ENCODE measurements at places on chromosomes 3 and 15.

DNA sequence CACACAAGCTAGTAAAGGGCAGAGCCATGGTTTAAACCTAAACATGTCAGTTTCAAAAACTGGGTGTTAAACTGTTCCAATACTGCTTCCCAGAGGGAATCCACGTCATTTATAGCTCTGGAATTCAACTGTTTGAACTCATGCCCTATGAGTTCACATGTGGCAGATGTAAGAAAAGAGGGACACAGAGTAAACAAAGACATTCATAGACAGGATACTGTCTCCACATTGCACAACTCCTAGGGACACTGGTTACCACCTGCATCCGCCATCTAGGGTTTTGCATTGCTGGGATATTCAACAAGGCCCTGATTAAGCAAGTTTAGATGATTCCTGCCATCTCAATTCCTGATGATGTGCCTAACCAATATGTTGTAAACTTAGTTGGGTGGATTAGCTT lies 134.1 kb upstream of the COL8A1 start:
- no peak for DNase-seq

- no peak for DNase-seq
Measured at GRCh38 chr3:167057581-167057980, 322.5 kb downstream of the ZBBX start.

GRCh38 chr3:71067977-71068654 lies 515.4 kb downstream of the FOXP1 start:
- DNase-seq = no peak

DNA sequence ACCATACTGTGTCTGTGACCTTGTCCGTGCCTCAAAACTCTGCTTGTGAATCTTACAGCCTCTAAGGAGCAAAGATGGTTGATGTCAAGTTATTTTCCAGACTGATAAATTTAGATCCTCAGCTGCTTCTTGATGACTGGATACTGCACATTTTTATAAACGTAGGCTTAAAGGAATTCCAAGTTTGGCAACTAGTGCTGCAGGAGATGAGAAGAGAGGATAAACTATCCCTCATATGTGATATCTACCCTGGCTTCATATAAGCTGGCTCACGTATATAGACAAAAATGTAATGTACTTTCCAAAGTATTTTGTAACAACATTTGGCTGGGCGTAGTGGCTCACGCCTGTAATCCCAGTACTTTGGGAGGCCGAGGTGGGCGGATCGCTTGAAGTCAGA lies 89.6 kb downstream of the GMPS start:
- no peak for DNase-seq

GRCh38 chr3:101204246-101204645 lies 116.1 kb downstream of the IMPG2 start:
- DNase-seq = no peak

- no peak for DNase-seq
Measured at GRCh38 chr15:26382444-26383072, 390.3 kb downstream of the GABRB3 start.

- peak; percentile 42 for DNase-seq
Measured at GRCh38 chr3:192802957-192803899, 75.9 kb upstream of the FGF12 start.

GRCh38 chr15:60912984-60913697 lies 316.0 kb downstream of the RORA start:
- no peak for DNase-seq

DNA sequence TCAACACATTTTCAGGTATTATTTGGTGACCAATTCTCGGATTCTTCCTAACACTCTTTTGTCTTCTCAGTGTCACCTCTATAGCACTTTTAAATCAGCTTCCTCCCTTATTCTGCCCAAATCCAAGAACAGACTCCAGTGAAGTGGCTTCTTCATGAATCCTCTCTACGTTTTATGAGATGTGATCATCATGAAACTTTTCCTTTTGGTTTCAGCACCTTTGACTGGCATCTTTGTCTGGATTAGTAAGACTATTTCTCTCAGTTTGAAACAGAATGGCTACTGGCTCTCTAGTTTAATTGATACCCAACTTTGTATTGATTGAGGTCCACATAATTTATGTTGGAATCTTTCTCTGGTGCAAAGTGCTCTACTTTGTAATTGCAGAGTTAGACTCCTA lies 45.6 kb downstream of the CMC1 start:
- DNase-seq = no peak

DNA sequence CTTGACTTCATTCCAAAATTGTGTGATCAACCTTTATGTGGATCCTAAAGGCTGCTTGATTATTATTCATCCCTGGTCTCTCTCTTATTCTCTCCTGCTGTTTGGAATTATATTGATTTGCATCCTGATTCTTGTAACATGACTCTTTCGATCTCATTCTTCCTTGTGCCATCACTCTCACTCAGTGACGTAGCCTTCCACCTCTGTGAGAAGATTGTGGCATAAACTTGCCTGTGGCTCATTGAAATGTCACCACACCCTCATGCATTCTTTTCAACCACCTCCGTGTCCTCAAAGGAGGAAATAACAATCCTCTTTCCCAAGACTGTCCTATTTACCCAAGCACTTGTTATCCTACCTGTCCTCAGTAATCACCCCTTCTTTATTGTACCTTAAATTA lies 41.3 kb upstream of the GCNT3 start:
- no peak for DNase-seq

DNA sequence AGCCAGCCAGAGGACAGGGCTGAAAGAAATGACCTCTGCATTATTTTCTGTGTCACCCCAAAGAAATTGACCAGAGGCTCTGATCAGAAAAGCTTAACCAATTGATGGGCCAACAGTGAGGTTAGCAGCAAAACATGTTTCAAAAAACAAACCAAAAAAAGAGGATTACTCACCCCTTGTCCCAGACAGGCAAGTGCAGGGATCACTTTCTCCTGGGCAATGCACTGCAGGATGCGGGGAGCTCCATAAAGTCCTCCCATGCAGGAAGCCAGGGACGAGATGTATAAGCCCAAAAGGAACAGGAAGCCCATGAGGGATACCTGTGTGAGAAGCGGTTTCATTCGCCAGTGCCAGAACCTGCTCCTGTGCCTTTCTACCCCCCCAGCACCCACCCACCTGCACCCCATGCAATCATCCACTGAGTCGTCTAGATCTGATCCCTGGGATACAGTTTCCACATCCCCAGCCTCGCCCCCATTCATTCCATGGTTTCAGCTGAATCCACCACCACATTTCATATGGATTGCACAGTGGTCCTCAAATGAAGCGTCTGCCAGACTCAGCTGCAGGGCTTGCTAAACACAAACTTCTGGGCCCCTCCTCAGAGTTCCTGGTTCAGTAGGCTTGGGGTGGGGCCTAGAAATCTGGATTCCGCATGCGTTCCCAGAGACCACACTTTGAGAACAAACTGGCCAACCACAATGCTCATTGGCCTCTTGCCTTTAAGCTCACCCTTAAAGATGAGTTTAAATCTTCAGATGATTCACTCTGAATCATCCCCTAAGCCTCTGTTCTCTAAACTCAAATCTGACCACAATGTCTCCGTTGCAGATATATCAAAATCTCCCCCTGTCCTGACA lies 54.4 kb upstream of the HEG1 start:
- no peak for DNase-seq

- no peak for DNase-seq
Measured at GRCh38 chr15:78340231-78341056, at the start of gene CRABP1. CRABP1 (plus strand) TSS chr15:78340353; CDS start chr15:78340429, 76 bp downstream.

DNA sequence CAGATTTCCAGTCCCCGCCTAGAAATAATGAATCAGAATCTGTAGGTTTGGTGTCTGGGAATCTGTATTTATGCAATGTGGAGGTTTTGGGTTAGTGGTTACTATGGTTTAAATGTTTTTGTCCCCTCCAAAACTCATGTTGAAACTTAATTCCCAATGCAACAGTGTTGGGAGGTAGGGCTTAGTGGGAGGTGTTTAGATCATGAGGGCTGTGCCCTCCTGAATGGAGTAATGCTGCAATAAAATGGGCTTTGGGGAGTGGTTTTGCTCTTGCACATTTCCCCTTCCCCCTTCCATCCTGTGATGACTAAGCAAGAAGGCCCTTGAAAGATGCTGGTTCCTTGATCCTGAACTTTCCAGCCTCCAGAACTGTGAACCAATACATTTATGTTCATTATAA lies 9.2 kb upstream of the RFC4 start:
- DNase-seq = no peak

DNA sequence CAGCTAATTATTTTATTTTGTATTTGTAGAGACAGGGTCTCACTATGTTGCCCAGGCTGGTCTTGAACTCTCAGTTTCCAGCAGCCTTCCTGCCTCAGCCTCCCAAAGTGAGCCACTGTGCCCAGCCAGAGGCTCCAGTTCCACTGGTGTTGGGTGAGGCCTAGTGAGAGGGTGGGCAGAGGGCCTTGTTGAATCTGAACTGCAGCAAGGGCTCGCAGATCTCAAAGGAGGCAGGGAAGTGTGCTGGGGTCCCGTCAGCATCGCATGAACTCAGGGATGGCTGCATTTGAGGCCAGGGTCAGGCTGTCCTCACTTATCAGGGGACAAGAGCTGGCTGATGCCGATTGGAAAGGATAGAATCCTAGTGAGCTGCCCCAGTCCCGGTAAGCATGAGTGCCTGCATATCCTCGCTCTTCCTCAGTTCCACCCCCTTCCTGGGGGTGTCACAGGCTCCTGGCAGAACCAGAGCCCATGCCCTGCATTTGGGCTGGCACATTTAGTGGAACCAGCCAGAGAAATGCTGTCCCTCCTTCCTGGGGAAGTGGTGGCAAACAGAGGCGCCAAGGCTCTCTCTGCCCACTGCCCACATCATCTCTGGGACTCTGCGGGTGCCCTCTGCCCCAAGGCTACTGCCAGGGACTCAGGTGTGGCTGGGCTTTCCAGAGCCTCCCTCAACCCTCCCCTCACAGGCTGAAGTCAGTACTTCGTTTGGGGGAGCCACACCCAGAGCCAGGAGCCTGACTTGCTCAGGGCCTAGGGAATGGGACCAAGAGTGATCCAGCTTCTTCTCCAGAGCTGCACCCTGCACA lies 24.1 kb downstream of the ALS2CL start:
- no peak for DNase-seq

DNA sequence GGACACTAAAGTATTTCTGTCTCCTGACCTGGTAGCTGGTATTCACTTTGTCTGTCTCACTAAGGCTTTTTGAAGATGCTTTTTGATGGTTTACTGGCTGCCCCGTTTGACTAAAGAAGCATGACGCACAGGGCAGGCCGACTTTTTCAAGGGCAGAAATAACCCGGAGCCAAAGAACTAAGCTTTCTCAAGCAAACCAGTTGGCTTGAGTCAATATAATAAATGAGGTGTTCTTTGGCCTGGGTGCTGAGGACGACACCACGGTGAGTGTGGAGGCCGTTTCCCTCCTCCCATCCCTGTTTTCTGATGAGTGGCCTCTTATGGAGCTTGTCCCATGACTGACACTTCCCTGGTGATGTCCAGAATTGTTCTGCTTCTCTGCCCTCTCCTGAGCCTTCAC lies 220.9 kb downstream of the ITPR1 start:
- no peak for DNase-seq

DNA sequence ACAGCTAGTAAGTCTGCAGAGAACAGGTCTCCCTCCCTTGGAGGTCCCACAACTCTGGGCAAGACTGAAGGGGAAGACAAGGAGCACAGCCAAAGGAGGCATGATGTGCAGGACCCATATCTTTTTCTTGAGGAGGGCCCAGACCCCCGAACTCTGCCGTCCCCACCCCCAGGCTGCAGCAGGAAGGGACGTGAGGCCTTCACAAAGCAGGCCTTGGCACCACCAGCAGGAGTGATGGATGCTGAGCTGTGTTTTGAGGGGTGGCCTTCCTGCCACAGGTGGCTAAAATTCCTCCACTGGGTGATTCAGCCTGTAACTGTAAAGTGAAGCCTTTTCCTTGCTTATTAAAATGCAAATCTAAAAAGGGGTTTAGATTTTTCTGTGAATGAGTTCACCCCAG lies 8.6 kb downstream of the PLA2G4D start:
- DNase-seq = no peak

DNA sequence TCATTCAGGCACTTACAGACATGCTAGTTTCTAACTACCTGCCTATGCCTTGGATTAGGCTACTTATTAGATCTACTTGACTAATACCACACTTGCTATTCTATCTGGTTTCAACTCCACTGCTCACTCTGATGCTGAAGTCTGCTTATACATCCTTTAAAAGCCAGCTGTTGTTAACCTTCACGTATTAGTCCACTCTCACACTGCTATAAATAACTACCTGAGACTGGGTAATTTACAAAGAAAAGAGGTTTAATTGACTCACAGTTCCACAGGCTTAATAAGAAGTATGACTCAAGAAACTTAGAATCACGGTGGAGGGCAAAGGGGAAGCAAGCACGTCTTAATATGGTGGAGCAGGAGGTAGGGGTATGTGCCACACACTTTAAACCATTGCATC lies 47.7 kb upstream of the ANKRD28 start:
- DNase-seq = no peak

GRCh38 chr3:36302158-36302509 lies 78.2 kb upstream of the STAC start:
- DNase-seq = no peak

DNA sequence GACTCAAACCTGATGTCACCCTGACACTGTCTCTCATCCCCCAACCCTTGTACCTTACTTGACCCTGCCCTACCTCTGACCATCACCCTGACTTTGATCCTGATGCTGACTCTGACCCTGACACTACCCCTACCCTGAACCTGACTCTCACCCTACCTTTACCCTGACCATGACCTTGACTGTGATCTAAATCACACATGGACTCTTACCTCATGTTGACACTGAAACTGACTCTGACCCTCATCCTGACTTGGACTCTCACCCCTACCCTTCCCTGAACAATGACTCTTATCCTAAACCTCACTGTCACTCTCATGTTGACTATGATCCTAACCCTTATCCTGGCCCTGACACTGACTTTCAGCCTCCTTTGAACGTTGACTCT lies 21.7 kb upstream of the SLC25A26 start:
- no peak for DNase-seq

- DNase-seq = no peak
Measured at GRCh38 chr15:45347033-45347432, 31.3 kb downstream of the GATM start.

GRCh38 chr15:92711457-92711831 lies 55.9 kb upstream of the FAM174B start:
- no peak for DNase-seq

GRCh38 chr3:66411474-66411873 lies 89.3 kb downstream of the LRIG1 start:
- no peak for DNase-seq

DNA sequence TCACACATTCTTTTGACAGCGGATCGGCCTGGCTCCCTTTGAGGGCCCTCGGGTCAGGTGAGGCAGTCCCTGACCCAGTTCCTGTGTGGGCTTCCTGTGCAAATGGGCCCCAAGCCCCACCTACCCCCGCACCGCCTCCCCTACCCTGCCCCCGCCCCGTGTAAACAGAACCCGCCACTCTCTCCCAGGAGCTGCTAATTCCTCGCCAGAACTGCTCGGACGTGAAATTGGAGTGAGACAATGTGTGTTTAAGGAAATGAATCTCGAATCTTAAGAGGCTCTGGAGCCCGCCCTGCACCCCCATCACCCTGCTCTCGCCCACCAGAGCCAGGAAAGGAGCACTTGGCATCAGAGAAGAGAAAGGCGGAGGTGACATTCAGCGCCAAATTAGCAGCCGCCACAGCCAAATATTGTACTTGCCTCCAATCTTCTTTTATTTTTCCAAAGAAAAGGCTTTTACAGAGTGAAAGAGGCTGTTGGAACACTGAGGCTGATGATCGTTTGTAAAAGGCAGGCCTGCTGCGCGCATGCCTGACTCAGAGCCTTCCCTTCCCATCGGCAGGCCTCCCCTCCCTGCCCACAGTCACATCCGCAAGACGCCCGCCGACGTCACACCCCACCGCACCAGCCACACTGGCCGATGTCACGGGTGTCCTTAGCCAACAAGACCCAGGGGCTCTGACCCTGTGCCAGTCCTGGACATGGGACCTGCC lies 53.1 kb downstream of the CACNA2D2 start:
- no peak for DNase-seq

Data from RPMI8226 (cell line).